ENCODE measurements at places on chromosomes 3 and 15.

DNA sequence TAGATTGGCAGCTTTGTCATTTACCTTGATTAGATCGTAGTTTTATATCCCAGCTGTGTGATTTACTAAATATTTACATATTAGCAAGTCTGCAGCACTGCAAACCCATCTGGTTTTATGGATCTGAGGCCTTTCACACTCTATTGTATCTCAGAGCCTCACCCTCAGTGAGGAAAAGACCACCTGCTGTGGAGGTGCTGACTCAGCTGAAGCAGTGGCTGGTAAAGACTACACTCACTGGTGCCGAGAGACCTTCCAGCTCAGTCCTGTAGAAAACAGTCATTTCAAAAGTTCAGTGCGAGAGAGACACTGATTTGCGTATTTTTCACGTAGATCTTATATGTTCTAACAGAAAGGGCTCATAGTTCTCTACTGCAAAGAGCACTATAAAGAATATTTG, 307.8 kb upstream of the TPM1 start:
- DNase-seq, result no peak
- H3K4me1 ChIP-seq, result no peaks in the 10 kb centered on the region
- H3K27ac ChIP-seq, result no peak overlapping the region
- peaks cover 7% of the 10 kb centered on the region for H3K27me3 ChIP-seq
- H3K36me3 ChIP-seq, result no peaks in the 10 kb centered on the region

- H3K27me3 ChIP-seq, result no peaks in the 10 kb centered on the region
- no peaks in the 10 kb centered on the region for H3K4me1 ChIP-seq
- no peak for DNase-seq
- H3K27ac ChIP-seq, result no peak overlapping the region
- no peaks in the 10 kb centered on the region for H3K36me3 ChIP-seq
- no peak overlapping the region for H3K4me3 ChIP-seq
Observed at GRCh38 chr15:36701336-36701735, 121.9 kb downstream of the CDIN1 start.

DNA sequence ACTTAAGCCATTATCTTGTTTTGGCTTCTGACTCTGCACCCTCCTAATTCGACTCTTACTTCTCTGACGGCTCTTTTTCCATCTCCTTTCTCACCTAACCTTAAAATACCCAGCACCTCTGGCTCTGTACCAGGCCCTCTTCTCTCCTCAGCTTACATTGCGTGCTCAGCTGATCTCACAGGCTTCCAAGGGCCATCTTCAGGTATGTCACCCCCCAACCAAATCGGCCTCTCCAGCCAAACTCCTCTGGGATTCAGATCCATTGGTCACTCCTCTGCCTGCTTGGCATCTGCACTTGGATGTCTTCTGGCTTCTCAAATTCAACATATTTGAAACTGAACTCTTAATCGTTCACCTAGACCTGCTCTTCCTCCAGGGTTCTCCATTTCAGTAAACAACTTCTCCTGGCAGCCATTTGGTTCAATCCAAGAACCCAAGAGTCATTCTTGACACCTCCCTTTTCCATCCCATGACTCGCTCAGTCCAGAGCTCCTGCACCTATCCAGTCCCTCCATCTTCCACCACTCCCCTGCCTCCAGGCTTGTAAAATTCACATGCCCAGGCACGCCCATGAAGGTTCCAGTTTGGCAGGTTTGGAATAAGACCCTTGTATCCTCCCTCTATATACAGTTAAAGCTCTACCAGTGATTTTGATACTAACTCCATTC, 35.2 kb upstream of the SLC41A3 start:
- H3K27ac ChIP-seq, result no peak overlapping the region
- peaks cover 12% of the 10 kb centered on the region for H3K27me3 ChIP-seq
- no peaks in the 10 kb centered on the region for H3K36me3 ChIP-seq

- H3K4me3 ChIP-seq, result no peak overlapping the region
- no peak for DNase-seq
- peaks cover 76% of the 10 kb centered on the region for H3K36me3 ChIP-seq
- no peaks in the 10 kb centered on the region for H3K4me1 ChIP-seq
- H3K27ac ChIP-seq, result no peak overlapping the region
Observed at GRCh38 chr15:101027273-101027901, 108.2 kb downstream of the LRRK1 start.

- H3K27me3 ChIP-seq, result peaks cover 5% of the 10 kb centered on the region
- no peaks in the 10 kb centered on the region for H3K36me3 ChIP-seq
- H3K27ac ChIP-seq, result no peak overlapping the region
- peaks cover 3% of the 10 kb centered on the region for H3K4me1 ChIP-seq
- H3K4me3 ChIP-seq, result no peak overlapping the region
Observed at GRCh38 chr3:64105816-64106215, 82.5 kb upstream of the PSMD6 start.

GRCh38 chr3:17845026-17845812, 102.8 kb upstream of the TBC1D5 start:
- no peak overlapping the region for H3K27ac ChIP-seq
- no peak overlapping the region for H3K4me3 ChIP-seq
- H3K4me1 ChIP-seq, result no peaks in the 10 kb centered on the region
- H3K36me3 ChIP-seq, result no peaks in the 10 kb centered on the region
- DNase-seq, result no peak

GRCh38 chr3:170502297-170502696, 83.6 kb downstream of the SLC7A14 start:
- H3K36me3 ChIP-seq, result no peaks in the 10 kb centered on the region
- H3K27me3 ChIP-seq, result peaks cover 17% of the 10 kb centered on the region
- no peak overlapping the region for H3K4me3 ChIP-seq
- no peak overlapping the region for H3K27ac ChIP-seq

DNA sequence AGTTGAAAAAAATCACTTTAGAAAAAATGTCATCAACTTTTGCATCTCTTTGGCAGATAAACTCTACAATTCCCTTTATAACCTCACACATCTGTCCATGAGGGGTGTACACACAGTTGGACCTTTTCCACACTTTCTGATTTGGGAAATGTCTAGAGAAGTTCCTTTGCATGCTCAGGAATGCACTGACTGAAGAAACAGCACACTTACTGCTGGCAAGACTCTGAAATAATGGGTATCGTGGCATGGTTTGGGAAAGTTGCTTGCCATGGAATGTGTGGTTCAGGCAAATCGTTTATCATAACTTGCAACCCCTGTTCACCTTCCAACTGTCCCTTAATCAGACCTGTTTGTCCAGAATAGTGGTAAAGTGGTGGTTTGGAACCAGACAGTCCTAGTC, 135.3 kb upstream of the TGFBR2 start:
- DNase-seq, result no peak
- H3K4me3 ChIP-seq, result no peak overlapping the region
- no peaks in the 10 kb centered on the region for H3K27me3 ChIP-seq
- H3K27ac ChIP-seq, result no peak overlapping the region
- H3K36me3 ChIP-seq, result peaks cover 2% of the 10 kb centered on the region

DNA sequence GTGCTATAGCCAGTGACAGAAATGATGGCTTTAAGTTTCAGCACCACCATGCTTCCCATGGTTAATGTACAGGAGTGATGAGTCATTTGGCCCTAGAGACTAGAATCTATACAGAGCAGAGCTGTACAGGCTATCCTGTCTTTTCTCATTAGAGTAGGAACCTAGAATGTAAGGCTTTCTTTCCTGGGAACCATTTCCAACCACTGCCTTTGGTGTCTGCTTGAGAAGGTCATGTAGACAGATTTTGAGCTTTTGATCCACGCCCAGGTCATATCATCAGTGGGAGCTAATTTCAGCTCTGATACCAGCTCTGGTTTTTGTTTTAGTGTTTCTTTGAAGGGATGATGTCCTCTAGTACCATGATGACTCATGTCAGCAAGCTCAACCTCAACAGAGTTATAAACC, 543.1 kb downstream of the NTRK3 start:
- no peaks in the 10 kb centered on the region for H3K4me1 ChIP-seq
- no peaks in the 10 kb centered on the region for H3K36me3 ChIP-seq
- DNase-seq, result no peak
- H3K27me3 ChIP-seq, result no peaks in the 10 kb centered on the region

DNA sequence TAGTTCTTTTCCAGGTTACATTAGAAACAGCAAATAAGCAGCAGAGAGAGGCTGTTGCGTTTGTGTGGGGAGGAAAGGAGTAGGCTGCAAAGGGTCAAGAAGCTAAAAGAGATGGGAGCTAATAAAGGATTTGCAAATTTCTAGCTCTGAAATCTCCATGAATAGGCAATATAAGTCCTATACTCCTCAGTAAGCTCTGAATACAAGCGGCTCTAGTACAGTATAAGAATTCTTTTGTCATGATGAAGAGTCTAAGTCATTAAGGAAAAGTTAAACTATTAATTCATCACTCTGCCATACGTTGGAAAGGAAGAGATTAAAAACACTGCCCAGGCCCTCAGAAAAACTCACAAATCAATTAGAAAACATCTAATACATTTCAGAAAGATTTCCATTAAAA, 59.3 kb downstream of the CEP152 start:
- peaks cover 3% of the 10 kb centered on the region for H3K4me1 ChIP-seq
- DNase-seq, result no peak
- no peak overlapping the region for H3K4me3 ChIP-seq
- H3K36me3 ChIP-seq, result peaks cover 31% of the 10 kb centered on the region
- no peaks in the 10 kb centered on the region for H3K27me3 ChIP-seq

- H3K27ac ChIP-seq, result no peak overlapping the region
- H3K4me3 ChIP-seq, result no peak overlapping the region
- no peaks in the 10 kb centered on the region for H3K4me1 ChIP-seq
- H3K36me3 ChIP-seq, result peaks cover 58% of the 10 kb centered on the region
- DNase-seq, result no peak
Observed at GRCh38 chr3:44926921-44927320, 49.1 kb downstream of the ZDHHC3 start.

DNA sequence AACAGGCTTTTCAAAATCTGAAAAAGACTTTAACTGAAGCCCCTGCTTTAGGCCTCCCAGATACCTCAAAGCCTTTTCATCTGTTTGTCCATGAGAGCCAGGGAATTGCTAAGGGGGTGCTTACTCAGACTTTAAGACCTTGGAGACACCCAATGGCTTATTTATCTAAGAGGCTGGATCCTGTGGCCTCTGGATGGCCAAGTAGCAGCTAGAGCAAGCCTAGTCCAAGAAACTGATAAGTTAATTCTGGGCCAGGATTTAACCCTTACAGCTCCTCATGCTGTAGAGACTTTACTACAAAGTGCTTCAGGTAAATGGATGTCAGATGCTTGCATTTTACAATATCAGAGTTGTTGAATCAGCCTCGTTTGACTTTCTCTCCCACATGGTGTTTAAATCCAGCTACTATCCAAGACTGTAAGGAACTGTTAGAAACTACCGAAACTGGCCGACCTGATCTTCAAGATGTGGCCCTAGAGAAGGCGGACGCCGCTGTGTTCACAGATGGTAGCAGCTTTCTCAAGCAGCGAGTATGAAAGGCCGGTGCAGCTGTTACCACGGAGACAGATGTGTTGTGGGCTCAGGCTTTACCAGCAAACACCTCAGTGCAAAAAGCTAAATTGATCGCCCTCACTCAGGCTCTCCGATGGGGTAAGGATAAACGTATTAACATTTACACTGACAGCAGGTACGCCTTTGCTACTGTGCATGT, 3.3 kb downstream of the DET1 start:
- H3K27me3 ChIP-seq, result no peaks in the 10 kb centered on the region
- no peak overlapping the region for H3K27ac ChIP-seq
- H3K4me1 ChIP-seq, result peaks cover 9% of the 10 kb centered on the region

DNA sequence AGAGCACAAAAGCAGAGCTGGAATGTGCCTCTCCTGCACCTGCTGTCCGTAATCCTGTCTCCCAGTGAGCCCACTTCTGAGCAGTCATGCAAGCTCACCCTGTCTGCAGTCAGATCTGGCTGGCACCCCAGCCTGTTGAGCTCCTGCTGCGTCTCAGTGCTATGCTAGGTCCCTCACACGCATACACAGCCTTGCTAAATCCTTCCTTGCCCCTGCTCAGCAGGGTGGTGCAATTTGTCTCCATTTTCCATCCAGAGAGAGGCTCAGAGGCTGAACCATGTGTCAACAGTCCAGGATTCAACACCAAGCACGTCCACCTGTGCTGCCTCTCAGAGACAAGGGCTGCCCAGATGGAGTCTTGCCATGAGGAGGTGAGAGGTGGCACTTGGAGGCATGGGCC, 11.0 kb downstream of the POMGNT2 start:
- H3K4me3 ChIP-seq, result no peak overlapping the region
- no peaks in the 10 kb centered on the region for H3K4me1 ChIP-seq
- peaks cover 4% of the 10 kb centered on the region for H3K36me3 ChIP-seq

DNA sequence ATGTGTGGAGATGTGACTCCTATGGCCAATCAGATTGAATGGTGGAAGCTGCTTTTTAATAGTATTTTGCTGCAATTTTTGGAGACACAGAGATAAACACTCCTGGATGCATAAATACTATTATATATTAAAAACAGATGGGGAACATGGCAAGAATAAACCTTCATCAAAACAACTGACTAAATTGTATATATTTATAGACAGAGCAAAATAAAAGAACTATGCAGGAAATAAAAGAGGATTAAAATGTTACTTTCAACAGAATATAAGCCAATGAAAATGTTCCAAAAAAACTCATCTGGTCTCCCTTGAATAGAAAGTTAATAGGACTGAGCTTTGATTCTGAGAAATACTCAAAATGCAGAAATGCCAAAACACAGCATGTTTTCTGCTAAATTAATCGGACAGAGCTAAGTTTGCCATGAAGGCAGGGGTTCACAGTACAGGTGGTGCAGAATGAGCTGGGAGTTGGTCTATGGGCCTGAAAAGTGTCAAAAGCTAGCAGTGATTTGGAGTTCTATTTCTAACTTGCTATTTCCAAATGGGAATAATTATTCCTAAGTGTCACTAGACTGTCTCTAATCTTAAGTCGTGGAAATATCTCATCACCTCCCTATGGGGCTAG, 227.2 kb downstream of the CNTN3 start:
- no peak overlapping the region for H3K27ac ChIP-seq
- H3K4me3 ChIP-seq, result no peak overlapping the region
- no peaks in the 10 kb centered on the region for H3K4me1 ChIP-seq
- no peaks in the 10 kb centered on the region for H3K27me3 ChIP-seq
- H3K36me3 ChIP-seq, result no peaks in the 10 kb centered on the region

GRCh38 chr3:131353986-131354385, 27.6 kb upstream of the NUDT16 start:
- H3K4me1 ChIP-seq, result peaks cover 7% of the 10 kb centered on the region
- H3K4me3 ChIP-seq, result no peak overlapping the region
- peak overlapping the region; percentile 6 for H3K27ac ChIP-seq
- DNase-seq, result no peak
- no peaks in the 10 kb centered on the region for H3K36me3 ChIP-seq
- no peaks in the 10 kb centered on the region for H3K27me3 ChIP-seq

All from stimulated activated naive B cell treated with anti-CD40 and anti-IgM and Interleukin-4, amounts not matched to agents 10 μg/mL and 1 μg/mL and 100 μg/mL, for 72 hours (primary cell).